ENCODE measurements at places on chromosomes 13 and 19.

DNA sequence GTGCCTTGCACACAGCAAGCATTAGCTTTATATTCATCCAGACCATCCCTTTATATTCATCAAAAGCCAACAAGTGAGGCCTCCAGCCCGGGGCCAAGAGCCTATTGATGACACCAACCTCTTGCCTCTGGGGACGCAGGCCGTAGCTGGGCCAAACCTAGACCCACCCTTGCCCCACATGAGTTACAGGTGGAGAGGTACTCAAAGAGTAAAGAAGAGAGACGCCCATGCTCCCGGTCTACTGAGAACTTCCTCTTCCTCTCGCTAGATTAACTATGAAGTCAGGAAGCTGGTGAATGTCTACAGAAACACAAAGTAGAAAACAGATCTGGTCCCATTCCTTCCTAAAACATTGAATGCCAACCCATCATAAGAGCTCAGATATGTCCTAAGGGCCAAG, 3.8 kb upstream of the MLNR start:
- DNase-seq: no peak

DNA sequence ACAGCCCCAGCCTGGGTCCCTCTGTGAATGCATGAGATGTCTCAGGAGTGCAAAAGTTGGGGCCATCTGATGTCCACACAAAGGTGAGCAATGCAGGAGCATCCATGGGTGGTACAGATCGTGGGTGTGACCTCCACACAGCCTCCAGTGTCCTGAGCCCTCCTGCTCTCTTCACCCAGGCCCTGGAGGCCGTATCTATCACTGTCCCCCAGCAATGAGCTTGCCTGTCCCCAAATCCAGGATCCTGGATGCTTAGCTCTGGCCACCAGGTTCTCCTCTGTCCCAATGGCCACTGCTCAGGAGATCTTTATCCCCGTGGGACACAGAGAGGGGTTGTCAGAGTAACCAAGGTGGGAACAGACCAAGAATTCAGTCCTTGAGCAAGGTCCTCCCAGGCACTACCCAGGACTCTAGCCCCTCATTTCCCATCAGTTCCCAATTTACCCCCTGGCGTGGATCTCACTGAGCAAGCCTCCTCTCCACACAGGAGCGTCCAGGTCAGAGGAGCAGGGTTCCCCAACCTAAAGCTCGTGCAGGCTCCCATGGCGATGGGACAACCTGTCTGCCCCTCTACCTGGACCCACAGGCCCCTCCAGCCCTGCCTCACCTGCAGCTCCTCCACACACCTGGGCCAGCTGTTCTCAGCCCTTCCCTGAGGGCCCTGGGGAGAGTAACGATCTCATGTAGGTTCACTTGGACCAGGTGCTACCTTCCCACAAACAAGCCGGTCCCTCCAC, 11.3 kb downstream of the CEACAM21 start:
- DNase-seq: no peak

GRCh38 chr13:99746637-99747402, 224.7 kb downstream of the ZIC5 start:
- DNase-seq: no peak

DNA sequence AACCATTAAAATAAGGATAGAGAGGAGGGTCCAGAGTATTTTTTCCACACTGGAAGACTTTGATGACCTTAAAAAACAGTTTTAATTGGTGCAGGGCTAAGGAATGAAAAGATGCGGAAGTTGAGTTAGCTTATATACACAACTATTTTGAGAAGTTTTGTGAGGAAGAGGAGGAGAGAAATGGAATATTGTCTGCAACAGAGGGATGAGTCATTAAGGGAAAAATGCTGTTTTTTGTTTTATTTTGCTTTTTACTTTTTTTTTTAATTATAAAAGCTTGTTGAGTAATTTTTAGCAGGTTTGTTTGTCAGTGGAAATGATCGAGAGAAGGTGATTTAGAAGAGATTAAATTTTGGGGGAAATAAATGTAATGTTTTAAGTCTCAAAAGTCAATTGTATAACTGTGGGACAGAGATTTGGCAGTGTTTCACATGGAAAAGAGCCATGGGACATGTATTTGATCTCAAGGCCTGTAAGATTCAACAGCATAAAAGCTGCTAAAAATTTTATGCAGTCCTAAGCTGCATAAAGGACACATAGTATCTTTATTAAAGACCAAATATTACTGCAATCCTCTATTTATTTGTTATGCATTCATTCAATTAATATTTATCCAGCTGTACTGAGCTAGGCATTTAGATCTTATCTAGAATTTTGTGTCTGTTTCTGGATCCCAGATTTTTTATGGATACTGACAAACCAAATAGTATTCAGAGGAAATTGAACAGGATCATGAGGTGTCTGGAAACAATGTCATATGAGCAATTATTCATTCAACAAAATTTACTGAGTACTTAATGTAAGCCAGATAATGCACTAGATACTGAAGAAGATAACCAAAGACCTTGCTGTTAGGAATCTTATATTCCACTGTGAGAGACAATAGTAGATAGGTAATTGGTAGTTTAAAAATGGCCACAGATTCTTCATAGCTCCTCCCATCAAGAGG, 72.7 kb downstream of the DNAJC15 start:
- DNase-seq: no peak

- DNase-seq: no peak
Measured at GRCh38 chr13:42270857-42271215, 1.1 kb upstream of the AKAP11 start.

DNA sequence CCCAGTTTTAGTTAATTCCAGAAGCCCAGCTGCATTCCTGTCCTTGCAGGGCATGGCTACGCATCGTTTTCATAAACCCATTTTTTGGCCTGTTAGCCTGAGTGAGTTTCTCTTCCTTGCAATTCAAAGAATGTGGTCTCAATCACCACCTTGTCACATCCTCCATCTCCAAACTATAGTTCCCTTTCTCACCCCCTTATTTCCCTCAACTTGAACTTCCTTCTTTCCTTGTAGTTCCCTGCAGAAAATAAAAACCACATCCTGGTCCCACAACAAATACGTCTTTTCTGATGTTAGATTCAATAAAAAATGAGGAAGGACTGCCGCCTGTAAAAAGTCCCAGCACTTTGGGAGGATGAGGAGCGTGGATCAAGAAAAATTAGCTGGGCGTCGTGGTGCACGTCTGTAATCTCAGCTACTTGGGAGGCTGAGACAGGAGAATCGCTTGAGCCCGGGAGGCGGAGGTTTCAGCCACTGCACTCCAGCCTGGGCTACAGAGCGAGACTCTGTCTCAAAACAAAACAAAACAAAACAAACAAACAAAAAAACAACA, 13.2 kb downstream of the ADGRE3 start:
- DNase-seq: no peak

GRCh38 chr19:29260477-29261317, 47.7 kb upstream of the UQCRFS1 start:
- DNase-seq: no peak

GRCh38 chr13:53127373-53127772, 98.8 kb downstream of the OLFM4 start:
- DNase-seq: no peak

DNA sequence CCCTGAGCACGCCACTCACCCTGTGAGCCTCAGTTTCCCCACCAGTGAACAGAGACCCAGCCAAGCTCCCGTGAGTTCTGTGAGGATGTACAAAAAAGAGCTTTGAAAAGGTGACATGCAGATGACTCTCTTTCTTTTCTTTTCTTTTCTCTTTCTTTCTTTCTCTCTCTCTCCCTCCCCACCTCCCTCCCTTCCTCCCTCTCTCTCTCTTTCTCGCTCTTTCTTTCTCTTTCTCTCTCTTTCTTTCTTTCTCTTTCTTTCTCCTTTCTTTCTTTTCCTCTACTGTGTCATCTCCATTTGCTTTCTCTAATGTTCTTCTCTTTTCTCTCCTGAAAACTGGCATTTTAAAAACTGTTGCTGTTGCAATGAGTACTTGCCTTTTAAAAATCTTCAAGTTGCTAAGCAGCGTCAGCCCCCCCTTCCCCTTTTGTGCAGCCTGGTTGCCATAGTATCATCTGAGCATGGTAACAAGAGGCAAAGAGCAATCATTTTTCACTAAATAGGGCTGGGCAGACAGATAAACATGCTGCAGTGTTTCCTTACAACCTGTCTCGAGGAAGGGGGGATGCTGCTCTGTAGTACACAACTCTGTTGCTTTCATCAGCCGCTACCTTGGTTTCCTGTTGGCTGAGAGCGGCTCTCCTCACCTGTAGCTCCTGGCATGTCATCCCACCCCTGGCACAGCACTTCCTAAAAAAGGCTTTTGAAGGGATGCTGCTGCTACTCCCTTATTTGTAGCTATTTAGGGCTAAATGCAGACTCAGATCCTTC, 108.7 kb upstream of the MBNL2 start:
- no peak for DNase-seq

DNA sequence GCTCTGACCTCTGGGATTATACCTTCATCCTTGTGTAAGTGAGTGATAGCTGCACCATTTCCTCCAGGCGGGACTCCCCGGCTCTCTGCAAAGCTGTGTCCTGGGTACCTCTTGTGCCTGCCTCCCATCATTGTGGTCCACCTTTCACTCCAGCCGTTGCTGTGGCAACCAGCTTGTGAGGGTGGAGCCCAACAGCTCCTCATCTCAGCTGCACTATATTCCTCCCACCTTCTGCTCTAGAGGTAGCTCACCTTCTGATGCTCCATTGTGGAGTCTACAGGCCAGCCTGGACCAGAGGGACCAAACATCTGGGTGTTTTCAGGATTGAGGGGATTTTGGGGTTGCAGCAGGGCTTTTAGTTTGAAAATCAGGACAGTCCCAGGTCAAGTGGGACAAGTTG, 708.2 kb downstream of the UQCRFS1 start:
- DNase-seq: no peak

GRCh38 chr13:45194081-45194939, 6.5 kb downstream of the KCTD4 start:
- no peak for DNase-seq

GRCh38 chr19:3982701-3983541, 2.3 kb downstream of the EEF2 start:
- no peak for DNase-seq

GRCh38 chr13:47397739-47398138, 500.9 kb upstream of the HTR2A start:
- no peak for DNase-seq

GRCh38 chr19:38838208-38838985, 6.8 kb upstream of the ECH1 start:
- DNase-seq: peak; percentile 65

GRCh38 chr19:11995174-11995573, 30.3 kb downstream of the ZNF763 start:
- DNase-seq: no peak
